Diencephalon (tissue), 1 donor: ENCODE measurements at places on chromosomes 16 and 17. TPM values are rescaled to one million over a fixed set of nuclear protein-coding genes. Genes with fewer than 3 reads are reported as not detected.

FNDC8 gene
- not detected for total RNA-seq

CD300H gene
- total RNA-seq, result not detected

GGA2 gene
- total RNA-seq, result 26.3 TPM

FBXO39 gene
- not detected for total RNA-seq

CEP295NL gene
- total RNA-seq, result 1.4 TPM

IL21R gene
- 0.69 TPM for total RNA-seq

STH gene
- total RNA-seq, result 6.0 TPM

METTL9 gene
- total RNA-seq, result 216 TPM

P4HB gene
- total RNA-seq, result 90.9 TPM

SLC6A2 gene
- not detected for total RNA-seq

PDE6G gene
- not detected for total RNA-seq

TBC1D28 gene
- total RNA-seq, result not detected

TSNAXIP1 gene
- total RNA-seq, result 6.2 TPM
